ENCODE measurements at places on chromosomes 7 and 10.

DNA sequence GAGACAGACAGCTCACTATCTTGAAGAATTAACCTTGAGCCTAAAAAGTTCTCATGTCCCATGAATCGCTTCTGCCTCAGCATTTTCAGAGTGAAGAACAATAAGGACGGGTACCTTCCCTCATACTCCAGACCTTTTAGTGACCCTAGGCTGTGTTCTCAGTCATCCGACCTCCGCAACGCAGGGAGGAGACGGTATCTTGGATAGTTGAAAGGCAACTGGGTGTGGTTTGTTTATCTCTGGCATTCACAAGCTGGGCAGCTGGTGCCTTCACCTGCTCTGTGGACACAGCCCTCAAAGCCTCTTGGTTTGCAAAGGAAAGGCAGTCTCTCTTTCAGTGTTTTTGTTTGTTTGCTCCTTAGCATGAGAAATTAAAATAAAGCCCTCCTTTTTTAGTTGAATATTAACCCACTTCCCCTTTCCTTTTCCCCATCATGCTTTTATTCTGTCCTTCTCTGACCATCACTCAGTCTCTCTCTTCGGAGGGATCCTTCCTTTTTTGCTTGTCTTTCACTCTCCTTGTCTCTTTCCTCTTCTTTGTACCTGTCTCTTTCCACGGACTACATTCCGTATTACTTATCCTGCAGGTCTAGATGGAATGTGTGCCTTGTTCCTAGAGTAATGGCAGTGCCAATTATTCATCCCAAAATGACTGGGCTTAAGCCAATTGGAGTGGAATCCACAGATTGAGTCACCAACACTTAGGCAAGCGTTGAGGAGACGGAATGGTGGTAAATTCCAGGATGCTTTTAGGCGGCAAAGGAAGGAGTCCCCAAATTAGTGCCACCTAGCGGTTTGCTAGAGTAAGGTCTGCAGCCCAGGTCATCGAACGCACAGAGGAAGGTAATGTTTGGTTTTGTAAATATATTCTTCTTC is 45.8 kb downstream of the PRR15 start:
- peak; percentile 79 for DNase-seq

DNA sequence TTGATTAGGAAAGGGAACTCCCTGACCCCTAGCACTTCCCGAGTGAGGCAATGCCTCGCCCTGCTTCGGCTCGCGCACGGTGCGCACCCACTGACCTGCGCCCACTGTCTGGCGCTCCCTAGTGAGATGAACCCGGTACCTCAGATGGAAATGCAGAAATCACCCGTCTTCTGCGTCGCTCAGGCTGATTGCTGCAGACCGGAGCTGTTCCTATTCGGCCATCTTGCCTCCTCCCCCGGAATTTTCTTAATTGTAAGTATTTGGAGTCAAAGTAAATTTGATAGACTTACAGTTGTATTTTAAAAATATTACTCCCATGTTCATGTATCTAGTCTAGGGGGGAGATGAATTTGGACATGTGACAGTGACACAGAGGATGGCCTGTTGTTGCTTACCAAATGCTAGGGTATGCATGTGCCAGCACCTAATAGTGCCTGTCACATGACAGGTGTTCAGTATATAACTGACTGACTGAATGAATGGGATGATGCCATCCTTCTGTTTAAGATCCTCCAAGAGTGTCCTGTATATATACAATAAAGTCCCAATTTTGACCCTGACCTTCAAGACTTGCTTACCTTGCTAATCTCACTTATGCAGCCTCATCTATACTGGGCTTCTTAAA is 42.0 kb upstream of the ICA1 start:
- DNase-seq = no peak

- DNase-seq = no peak
Observed at GRCh38 chr10:114026189-114027040, 17.3 kb upstream of the ADRB1 start.

GRCh38 chr10:113386005-113386404 is 166.8 kb upstream of the HABP2 start:
- no peak for DNase-seq

- no peak for DNase-seq
Observed at GRCh38 chr10:85642082-85642420, 724.5 kb downstream of the GRID1 start.

GRCh38 chr7:151895008-151895630 is 18.2 kb upstream of the PRKAG2 start:
- DNase-seq = peak; percentile 82

GRCh38 chr7:106415433-106415832 is 130.7 kb upstream of the NAMPT start:
- DNase-seq = no peak

DNA sequence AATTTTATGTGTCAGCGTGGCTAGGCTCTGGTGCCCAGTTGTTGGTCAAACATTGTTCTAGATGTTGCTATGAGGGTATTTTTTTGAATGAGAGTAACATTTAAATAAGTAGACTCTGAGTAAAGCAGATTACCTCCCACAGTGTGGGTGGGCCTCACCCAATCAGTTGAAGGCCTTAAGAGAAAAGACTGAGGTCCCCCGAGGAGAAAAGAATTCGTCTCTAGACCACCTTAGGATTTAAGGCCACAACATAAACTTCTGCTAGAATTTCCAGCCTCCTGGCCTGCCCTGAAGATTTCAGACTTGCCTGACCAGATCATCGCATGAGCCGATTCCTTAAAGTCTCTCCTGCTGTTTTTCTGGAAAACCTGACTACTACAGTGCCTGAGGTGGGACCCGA is 45.1 kb upstream of the SRGN start:
- DNase-seq = no peak

GRCh38 chr10:4125776-4126175 is 340.8 kb upstream of the KLF6 start:
- DNase-seq = no peak

DNA sequence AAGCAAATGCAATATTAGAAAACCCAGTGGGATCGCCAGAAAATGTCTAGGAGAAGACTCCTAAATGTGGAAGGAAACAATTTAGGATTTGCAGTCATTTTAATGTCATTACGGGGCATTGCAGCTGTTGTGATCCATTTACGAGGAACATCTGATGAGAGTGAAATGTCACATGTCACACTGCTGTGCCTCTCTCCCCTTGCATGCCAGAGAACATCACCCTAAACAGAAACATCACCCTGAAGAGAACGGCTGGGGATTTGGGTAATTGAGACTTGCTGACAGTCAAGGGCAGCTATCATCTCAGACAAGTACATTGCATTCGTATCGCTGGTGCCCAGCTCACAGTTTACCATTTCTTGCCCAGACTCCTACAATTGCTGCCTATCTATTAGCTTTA is 785.7 kb upstream of the POM121L12 start:
- no peak for DNase-seq

DNA sequence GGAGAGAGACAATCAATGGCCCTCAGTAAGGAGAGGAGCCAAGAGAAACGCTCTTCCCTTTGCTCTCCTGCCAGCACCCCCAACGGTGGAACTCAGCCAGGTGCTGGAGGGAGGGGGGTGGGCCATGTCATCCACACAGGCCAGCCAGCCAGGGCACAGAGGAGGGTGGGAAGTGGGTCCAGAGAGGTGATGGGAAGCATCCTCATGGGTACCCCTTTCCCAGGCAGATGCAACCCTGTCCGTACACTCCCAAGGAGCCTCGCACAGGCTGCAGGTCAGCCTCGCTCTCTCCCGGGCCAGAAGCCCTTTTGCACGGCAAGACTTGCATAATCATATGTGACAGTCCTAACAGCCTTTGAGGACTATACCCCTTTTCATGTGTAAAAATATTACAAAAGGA is 142.0 kb upstream of the NAMPT start:
- DNase-seq = no peak

DNA sequence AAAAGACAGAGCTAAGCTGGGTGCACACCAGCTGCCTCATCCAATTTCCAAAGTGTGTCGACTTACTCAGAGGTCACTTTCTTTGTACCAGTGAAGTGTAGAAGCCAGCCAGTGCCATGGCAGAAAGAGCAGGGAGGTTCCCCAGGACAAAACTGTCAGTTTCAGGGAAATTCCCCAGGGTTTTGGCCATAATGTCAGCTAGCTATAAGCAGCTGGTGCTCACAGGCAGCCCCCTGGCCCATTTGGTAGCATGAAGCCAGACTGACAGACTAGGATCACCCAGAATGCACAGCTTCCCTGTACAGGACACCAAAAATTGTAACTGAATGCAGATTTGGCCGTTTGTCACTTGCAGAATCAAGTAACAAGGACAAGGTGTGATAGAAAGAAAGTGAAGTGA is 28.6 kb downstream of the MRPL32 start:
- DNase-seq = no peak

DNA sequence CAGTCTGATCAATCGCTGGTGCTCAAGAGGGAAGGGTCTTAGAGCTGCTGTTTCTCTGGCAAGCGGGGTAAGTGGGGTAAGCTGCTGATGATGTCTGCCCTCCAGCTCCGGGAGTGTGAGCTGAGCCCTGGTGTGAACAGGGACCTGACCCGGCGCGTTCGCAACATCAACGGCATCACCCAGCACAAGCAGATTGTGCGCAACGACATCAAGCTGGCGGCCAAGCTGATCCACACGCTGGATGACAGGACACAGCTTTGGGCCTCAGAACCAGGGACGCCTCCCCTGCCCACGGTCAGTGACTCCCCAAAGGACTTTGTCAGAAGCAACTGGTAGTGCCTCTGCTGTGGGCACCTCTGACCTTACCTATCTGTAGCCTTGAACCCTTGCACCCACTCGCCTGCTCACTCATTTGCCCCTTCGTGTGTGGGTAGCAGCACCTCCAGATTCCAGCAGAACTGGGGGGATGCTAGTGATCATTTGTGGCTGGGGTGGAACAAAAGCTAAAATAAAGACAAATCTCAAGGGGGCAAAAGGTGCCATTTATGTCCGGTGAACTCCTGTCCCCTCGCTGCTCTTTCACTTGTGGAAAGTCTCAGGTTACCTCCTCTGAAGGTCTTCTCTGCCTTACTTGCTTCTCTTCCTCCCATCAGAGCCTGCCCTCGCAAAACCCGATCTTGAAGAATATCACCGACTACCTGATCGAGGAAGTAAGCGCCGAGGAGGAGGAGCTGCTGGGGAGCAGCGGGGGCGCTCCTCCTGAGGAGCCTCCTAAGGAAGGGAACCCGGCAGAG is 3.2 kb downstream of the UFSP1 start:
- DNase-seq = no peak

GRCh38 chr10:132840698-132841614 is 55.0 kb upstream of the NKX6-2 start:
- DNase-seq = no peak

DNA sequence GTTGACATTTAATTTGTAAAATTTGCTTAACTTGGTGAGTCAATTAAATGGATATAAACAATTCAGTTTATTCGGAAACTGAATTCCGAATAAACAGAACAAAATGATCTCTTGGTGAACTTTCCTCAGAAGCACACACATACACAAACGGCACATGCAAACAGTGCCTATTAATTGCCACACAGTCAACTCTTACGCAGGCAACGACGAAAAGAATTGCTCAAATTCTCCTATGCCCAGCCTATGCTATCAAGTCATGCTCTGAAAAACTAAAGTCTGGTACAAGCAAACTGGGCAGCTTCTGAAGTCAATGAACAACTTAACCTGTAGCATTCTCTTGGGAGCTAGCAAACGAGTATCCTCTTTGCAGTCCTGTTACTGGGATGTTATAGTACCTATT is 38.8 kb upstream of the ASL start:
- no peak for DNase-seq

- DNase-seq = no peak
Observed at GRCh38 chr10:84179059-84179710, 5.6 kb downstream of the GPR15LG start.

DNA sequence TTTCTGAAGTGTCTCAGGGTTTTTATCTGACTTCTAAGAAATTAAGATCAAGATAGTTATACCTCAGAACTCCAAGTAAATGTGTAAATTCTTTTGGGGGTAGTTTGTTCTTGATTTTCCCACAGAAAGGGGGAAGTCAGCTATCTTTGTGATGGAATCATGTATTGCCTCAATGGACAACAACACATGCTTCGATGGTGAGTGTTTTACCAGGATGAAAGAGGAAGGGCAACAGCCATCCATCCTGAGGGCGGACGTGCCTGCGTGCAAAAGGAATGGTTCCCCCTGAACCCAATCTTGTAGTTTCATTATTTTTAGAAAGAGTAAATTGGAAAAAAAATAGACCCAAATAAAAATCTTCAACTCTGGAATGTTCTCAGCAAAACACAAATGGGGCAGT is 67.2 kb upstream of the ZPBP start:
- no peak for DNase-seq

DNA sequence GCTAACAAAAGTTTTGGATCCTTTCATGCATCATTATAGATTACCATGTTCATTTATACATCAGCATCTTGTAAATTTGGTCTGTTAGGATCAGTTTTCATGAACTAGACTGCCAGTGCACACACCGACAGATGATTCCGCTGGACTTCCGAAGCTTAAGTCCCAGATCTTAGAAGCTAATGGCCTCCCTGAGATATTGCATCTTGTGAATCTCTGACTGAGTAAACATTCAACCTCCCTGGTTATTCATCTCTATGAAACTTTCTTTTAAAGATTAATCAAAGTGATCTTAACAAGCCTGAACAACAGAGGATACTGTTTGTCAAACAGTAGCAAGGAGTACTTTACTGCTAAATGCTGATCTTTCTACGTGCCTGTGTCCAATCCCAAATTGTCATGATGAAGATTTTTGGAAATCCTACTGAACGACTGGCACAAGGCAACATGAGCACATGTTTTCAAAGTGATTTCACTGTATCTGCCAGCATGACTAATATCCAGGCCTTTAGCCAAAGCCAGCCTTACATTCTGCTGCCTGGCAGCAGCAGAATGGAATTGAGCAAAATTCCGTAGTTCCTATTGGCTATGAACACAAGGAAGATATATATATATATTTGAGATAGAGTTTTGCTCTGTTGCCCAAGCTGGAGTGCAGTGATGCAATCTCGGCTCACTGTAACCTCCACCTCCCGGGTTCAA is 91.3 kb upstream of the ANK3 start:
- DNase-seq = no peak

GRCh38 chr7:70621954-70622600 is 509.9 kb upstream of the GALNT17 start:
- no peak for DNase-seq

DNA sequence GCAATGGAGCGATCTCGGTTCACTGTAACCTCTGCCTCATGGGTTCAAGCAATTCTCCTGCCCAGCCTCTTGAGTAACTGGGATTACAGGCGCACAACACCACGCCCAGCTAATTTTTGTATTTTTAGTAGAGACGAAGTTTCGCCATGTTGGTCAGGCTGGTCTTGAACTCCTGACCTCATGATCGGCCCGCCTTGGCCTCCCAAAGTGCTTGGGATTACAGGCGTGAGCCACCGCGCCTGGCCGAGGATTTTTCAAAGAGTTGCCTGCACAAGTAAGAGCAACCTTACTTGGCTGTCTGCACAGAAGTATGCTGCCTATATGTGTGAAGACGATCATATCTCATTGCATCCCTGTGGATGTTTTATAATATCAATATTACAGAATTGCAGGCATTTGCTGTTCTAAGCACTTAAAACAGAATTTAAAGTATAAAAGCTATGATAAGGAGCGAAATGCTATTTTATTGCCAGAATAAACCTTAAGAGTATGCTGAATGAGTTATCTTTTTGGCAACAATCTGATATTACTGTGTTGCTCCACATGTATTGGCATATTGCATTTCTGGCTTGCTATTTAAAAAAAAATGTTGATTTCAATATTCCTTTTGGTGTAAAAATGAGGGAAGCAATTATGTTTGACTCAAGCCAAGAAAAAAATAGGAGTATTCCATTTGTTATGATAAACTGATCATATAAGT is 379.4 kb upstream of the SEMA3D start:
- DNase-seq = no peak

Measured in colonic mucosa (tissue), 4 donors.